Activated CD4-positive, CD25-positive, alpha-beta regulatory T cell treated with anti-CD3 and anti-CD28 coated beads, Interleukin-2, amount 50 U/mL, for 72 hours (primary cell): ENCODE measurements at places on chromosomes 7 and 10.

DNA sequence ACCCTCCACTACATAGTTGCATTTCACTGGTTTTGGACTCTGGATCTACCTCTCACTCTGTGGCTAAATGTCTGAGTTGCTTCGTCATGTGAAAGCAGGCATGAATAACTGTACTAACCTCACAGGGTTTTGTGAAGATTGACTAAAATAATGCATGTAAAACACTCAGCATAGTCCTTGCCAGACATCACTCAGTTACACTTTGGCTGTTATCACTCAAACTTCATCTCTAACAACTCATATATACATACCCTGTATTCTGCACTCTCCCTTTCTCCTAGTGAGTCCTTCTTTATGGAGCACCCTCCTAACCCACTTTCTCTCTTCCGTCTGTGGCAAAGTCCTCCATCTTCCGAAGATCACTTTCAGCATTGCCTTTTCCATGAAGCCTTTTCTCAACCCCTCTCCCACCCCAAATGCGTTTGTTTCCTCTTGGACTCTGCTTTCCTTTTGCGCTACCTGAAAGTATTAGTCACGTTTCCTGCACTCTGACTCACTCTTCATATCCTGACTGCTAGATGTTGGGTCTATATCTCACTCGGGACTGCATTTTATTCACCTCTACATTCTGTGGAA is 72.6 kb downstream of the OSBPL3 start:
- DNase-seq, result no peak

GRCh38 chr10:484441-484924 is 205.0 kb downstream of the DIP2C start:
- peak; percentile 31 for DNase-seq

DNA sequence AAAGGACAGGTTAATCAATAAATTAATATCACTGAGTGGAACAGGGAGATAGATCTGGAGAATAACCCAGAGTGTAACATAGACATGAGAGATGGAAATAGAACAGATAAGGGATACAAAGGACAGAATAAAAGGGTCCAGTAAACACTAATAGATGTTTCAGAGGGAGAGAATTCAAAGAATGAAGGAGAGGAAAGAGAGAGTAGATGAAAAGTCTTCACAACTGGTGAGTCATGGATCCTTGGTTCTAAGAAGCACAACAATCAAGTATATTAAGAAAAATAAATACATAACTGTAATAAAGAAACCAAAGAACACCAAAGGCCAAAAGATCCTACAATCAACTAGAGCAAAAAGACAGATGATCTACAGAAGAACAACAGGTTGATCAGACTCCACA is 66.3 kb downstream of the BEND7 start:
- DNase-seq, result no peak

GRCh38 chr10:26637521-26638275 is 59.8 kb upstream of the PDSS1 start:
- DNase-seq, result no peak

GRCh38 chr7:44477063-44477830 is 13.2 kb downstream of the NUDCD3 start:
- peak; percentile 55 for DNase-seq

GRCh38 chr10:84237199-84238051 is 3.9 kb downstream of the LRIT1 start:
- DNase-seq, result no peak

DNA sequence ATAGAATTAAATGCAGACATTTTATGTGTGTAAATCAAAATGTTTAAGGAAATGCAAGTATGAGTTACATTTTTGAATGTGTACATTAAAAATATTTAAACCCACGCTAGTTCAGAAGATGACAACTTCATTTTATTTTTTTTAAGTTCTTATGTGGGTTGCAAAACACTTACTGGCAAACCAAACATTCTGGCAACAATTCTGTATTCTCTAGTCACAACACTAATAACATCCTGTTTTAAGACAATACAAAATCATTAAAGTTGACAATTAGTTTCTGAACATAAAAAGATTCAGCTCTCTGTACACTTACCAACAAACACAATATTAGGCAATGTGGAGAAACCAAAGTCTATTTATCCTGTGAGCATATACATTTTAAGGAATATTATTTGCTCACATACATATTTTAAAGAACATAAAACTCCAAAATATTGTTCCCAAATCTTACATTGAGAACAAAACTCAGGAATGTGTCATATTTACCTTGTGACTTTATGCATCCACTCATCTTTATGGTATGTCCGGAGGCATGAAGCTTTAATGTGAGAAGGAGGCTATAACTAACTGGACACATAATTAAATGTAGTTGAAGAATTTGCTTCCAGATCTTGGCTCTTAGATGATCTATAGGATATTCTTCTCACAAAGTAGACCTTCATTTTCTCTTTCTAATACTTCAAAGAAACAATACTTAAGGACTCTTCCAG is 134.7 kb downstream of the DGKB start:
- no peak for DNase-seq

DNA sequence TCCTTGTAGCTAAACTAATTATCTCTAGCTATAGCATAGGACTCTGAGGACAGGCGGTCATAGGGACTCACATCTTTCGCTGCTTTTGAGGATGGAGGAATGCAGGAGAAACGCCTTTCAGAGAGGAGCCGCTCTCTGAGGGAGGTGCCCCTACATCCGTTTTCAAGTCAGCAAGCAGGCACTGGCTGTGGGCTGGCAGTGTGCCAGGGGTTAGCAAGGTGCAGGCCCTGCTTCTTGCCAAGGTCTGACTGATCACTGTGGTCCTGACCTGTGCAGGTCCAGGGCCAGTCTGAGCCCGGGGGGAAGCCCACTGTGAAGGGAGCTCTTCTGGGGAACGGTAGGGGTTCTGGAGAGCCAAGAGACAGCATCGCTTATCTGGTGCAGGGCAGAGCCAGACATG is 89.4 kb downstream of the SH3PXD2A start:
- DNase-seq, result peak; percentile 76

DNA sequence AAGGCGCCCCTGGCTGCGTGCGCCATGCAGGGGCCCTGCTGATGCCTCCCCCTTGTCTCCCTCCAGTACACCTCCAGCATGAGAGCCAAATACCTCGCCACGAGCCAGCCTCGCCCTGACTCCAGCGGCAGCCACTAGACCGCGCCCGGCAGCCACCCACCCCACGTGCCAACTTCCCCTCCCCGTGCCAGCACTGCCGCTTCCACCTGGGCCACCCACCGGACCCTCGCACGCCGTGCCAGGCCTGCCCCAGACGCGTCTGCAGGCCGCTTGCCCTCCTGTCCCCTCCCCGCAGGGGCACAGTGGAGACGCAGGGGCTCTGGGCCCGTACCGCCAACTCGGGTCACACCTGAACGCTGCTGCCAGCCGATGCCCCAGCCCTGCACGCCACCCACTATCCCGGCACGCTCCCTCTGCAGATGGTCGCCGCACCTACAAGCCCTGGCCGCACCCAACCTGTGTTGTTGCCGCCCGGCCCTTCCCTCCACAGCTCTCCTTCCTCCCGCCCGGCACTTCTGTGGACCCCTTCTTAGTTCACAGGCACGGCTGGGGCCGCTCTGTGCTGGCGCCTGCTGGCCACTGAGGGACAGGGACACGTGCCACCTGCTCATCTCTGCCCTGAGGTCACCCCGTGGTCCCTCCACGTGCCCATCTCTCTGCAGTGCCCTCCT is 26.3 kb upstream of the AMZ1 start:
- DNase-seq, result no peak

DNA sequence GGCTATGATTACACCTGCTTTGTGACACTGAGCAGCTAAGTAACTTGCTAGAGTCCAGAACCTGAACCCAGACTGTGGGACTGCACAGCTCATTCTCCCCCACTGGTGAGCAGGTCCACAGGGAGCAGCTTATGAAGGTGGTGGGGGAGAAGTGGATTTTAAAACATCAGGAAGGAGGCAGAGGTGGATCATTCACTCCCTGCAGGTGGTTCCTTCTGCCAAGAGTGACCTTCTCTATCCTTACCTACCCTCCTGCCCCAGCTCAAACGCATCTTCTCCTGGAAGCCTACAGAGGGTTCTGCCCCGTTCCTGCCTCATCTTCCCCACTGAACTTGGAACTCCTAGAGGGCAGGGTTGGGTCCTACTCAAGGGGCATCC is 539 bp upstream of the FAM241B start:
- DNase-seq, result no peak

DNA sequence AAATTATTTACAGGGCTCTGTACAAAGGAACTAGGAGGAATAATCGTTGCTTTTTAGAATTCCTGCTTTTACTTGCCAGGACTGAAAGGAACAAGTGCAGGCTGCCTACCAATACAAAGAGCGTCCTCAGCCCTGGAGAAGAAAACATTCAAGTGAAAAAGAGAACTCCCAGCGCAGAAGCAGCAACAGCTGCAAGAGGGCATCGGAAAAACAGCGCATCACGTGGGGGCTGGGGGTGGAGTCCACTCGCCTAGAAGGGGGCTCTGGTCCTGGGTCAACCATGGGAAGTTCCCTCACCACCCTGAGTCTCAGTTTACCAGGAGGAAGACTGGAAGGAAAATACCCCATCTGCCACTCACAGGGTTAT is 385 bp upstream of the C10orf90 start:
- DNase-seq, result no peak

- DNase-seq, result no peak
These were observed 363.4 kb upstream of the MKI67 start for GRCh38 chr10:128489324-128490247.

GRCh38 chr7:105776068-105776790 is 100.2 kb downstream of the ATXN7L1 start:
- no peak for DNase-seq

DNA sequence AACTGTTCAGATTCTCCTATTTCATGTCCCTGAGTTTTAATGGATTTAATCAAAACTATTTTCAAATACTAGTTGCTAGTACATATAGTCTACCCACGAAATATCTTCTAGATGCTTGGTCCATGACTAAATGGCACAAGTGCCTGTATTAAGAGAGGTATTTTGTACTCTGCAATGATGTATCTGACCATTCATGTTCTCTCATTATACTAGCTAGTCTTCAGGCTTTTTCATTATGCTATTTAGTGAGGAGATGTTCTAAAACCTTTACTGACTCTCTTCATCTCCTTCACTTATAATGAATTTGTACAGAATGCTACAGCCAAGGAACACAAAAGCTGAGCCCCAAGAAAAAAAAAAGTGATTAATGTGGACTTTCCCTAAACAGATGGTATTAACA is 222.5 kb downstream of the AHR start:
- DNase-seq, result no peak

DNA sequence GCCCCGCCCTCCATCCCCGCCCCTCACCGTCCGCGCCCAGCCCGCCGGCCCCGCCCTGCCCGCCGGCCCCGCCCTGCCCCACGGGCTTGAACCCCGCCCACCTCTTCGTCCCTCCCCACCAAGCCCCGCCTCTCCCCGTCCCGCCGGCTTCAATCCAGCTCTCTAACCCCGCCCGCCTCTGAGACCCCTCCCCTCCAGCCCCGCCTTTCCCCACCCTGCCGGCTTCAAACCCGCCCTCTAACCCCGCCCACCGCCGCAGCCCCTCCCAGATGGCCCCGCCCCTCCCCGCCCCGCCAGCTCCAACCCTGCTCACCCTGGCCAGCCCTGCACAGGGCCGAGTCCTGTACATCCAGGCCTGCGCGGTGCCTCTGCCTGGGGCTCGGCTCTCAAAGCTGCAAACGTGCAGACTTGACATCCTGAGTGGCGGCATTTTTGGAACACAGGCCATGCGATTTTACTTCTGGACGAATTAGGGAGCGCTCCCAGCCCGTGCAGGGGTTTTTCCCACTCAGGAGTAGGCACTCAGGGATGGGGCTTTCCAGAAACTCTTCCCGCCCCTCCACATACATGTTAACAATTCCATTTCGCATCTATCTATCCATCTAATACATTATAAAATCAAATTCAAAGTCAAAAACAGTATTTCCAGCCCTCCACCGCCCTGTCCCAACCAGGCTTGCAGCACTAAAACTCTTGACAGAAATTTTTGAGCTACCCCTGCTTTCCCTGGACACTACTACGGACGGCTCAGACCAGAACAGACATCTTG is 477 bp upstream of the NMT2 start:
- DNase-seq, result peak; percentile 91

GRCh38 chr10:86355571-86356038 is 11.0 kb downstream of the GRID1 start:
- DNase-seq, result no peak

- DNase-seq, result no peak
These were observed 143.8 kb downstream of the TPST1 start for GRCh38 chr7:66348959-66349358.
